ENCODE measurements at places on chromosomes 16 and 17.

- no peak for DNase-seq
Observed at GRCh38 chr16:88435437-88436355, 17.4 kb upstream of the ZFPM1 start.

- no peak for DNase-seq
Observed at GRCh38 chr16:86045591-86045971, 146.6 kb downstream of the IRF8 start.

DNA sequence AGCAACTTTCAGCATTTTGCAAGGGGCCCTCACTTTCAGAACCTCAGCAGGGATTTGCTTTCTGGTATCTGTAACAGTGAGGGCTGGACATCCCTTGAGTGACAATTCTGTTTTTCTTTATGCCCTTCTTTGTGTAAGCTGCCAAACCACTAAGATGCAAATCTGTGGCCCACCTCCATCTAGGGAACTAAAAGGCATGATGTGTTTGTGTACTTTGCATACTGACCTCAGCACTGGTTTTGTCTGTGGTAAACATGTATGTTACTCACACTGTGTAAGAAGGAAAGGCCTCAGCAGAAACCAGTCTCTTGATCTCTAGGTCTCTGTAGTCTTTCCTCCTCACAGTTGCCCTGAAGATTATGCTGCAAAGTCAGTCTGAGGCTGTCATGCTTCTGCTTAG is 396.6 kb upstream of the DYNLRB2 start:
- DNase-seq = no peak

DNA sequence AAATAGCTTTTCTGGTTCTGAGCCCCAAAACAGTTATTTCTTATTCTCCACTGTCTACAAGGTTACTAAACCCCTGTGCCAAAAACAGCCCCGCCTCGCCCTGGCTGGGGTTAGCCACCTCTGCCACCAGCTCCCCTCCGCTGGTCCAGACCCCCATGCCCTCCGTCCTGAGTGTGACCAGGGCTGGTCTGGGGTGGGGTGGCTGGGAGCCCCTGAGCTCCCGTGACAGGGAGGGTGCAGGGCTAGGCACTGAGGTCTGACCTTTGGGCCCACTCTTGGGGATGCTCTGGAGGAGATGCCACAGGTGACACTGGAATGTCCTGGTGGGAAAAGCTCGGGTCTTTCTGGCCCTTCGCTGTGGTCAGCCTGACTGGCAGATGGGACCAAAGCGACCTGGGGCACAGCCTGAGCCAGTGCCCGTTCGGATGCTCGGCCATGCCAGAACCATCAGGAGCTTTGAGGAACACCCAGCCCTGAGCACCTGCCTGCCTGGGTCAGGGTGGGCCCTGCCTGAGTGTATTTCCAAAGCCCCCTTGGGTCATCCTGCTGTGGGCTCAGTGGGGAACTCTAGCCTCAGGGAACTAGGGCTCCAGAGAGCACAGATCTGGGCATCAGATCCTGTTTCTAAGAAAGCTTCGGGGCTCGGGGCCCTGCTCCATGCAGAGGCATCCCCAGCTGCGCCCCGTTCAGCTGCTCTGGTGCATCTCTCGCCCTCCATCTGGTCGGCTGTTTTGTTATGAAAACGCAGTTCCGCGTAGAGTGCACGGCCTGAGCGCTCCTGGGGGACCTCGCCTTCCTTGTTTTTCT is 72.1 kb upstream of the GNG13 start:
- no peak for DNase-seq

DNA sequence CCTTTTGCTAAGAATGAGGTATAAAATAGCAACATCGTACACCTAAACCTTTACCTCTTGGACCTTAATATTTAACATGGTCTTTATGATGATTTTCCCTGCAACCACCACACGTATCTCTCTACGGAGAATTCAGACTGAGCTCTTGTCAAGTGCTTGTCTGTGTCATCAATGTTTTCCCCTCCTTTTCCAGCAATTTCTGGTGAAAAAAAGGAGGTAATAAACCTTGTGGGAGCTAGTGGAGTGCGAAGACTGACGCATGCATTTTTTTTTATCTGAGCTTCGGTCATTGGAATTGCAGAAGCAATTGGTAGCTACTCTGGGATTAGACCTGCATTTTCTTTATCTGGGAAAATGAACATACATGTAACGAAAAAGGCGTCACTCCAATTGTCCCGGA is 527.6 kb downstream of the TMEM114 start:
- DNase-seq = no peak
